ENCODE measurements at places on chromosomes 2 and 18. TPM values are rescaled to one million over a fixed set of nuclear protein-coding genes. Genes with fewer than 3 reads are reported as not detected.

The GALNT5 gene
- total RNA-seq = 0.10 TPM

The MOCOS gene
- 1.3 TPM for total RNA-seq

The TBR1 gene
- not detected for total RNA-seq

The CNTNAP5 gene
- total RNA-seq = 22.0 TPM

Measured in glutamatergic neuron (in vitro differentiated cells).